Femur (tissue), 1 donor: ENCODE measurements at places on chromosomes 3 and 15.

GRCh38 chr3:124149771-124150170 lies 157.8 kb upstream of the ROPN1 start:
- peak; percentile 32 for DNase-seq

DNA sequence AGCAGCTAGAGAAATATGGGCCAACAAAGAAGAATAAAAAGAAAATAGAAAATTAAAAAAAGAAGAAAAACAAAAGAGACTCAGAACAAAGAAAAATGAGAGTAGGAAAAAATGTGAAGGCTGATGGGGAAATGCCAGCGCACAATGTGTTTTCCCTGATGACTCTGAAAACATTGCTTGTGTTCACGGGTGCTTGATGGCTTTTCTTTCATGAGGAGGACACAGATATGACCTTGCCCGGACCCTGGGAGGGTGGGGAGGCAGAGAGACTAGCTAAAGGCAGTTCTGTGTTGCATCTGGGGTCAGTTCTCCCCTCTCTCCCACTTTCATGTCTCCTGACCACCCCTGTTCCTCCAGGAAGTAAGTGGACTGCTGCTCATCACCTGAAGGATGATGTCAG lies 125.9 kb downstream of the MOBP start:
- no peak for DNase-seq

DNA sequence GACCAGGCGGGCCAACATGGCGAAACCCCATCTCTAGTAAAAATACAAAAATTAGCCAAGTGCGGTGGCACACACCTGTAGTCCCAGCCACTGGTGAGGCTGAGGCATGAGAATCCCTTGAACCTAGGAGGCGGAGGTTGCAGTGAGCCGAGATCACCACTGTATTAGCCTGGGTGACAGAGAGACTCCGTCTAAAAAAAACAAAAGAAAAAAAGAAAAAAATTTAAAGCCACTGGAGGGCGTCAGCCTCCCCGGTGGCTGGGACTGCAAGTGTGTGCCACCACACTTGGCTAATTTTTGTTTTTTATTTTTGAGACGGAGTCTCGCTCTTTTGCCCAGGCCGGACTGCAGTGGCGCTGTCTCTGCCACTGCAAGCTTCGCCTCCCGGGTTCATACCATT lies 7.9 kb downstream of the RTF1 start:
- DNase-seq = no peak

DNA sequence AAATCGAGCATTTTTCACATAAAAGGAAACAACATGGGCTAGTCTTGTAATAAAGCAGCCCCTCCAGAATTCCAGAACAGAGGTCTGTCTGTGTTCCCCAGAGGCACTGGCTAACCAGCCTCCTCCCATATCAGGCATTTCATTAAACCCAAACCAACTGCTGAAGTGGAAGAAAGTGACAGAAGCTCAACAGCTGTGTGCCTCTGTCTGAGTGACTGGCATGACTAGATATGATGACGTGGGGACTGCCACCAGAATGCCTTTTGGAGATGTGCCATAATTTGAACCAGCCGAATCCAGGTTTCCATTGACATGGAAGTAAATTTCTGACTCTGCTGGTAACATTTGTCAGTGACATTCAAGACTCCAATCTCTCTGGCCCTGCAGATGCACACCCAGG lies 8.7 kb downstream of the LIMD1 start:
- DNase-seq = no peak

GRCh38 chr15:56653107-56653506 lies 80.2 kb downstream of the ZNF280D start:
- peak; percentile 43 for DNase-seq

- DNase-seq = no peak
These were observed 60.5 kb upstream of the ADPGK start for GRCh38 chr15:72844067-72844466.

GRCh38 chr15:39920510-39921273 lies 626 bp upstream of the GPR176 start:
- peak; percentile 86 for DNase-seq

DNA sequence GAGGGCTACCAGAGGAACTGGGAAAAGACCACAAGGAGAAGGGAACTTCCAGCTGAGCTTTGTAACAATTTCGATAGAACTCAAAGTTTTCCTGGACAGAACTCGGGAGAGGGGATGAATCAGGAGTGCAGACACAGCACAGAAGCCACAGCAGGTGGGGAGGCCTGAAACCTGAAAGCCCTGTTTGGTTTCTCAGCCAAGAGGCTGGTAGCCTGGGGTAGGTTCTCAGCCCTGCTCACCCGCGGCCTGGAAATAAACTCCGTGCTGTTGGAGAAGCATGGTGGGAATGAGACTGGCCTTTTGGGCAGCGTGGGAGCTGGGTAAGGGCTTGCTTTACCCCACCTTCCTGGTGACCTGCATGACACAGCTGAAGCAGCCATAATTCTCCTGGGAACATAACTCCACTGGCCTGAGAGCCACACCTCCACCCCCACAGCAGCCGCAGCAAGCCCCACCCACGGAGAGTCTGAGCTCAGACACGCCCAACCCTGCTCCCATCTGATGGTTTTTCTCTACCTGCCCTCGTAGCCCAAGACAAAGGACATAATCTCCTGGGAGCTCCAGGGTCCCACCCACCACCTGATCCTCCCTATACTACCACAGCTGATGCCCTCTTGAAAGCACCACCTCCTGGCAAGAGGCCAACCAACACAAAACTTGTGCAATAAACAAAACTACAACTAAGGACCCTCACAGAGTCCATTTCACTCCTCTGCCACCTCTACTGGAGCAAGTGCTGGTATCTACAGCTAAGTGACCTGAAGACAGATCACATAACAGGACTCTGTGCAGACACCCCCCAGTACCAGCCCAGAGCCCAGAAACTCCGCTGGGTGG lies 52.5 kb upstream of the CHRM5 start:
- no peak for DNase-seq

GRCh38 chr3:14602006-14602803 lies 49.4 kb upstream of the CCDC174 start:
- DNase-seq = no peak

GRCh38 chr3:124558991-124559845 lies 171.0 kb upstream of the UMPS start:
- DNase-seq = peak; percentile 74

GRCh38 chr15:43251871-43252250 lies 14.9 kb downstream of the TGM5 start:
- no peak for DNase-seq

DNA sequence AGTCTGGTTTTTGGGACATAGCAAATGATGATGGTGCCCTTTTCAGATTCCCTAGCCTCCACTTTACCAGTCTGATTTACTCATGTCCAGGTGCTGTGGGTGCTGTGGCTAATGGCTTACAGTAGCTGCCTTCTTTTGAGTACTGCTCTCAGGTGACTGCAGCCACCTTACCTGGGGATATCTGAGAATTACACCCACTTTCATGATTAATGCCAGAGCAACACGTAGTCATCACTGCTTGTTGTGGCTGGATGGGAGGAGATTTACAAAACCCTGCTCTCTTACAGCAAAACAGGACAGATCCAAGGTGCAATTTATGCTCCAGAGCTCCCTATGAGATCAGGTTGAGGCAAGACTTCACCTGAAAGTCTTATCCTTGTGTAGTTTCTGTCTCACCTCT lies 150.6 kb downstream of the PDCD6IP start:
- no peak for DNase-seq

- no peak for DNase-seq
These were observed 108.3 kb upstream of the UBE2E1 start for GRCh38 chr3:23697416-23697815.

GRCh38 chr15:28096411-28096669 lies 2.8 kb downstream of the OCA2 start:
- no peak for DNase-seq

DNA sequence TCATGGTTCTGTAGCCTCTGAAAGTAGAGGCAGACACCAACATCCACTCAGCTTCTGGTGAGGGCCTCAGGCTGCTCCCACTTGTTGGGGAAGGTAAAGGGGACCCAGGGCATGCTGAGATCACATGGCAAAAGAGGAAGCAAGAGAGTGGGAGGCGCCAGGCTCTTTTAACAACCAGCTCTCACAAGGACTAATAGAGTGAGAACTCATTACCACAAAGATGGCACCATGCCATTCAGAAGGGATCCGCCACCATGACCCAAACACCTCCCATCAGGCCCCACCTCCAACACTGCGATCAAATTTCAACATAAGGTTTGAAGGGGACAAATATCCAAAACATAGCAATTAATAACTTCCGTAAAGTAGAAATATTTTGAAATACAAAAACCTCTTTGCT lies 192.3 kb downstream of the OCA2 start:
- DNase-seq = no peak

- peak; percentile 85 for DNase-seq
These were observed 59.1 kb downstream of the CORO2B start for GRCh38 chr15:68637767-68638404.

DNA sequence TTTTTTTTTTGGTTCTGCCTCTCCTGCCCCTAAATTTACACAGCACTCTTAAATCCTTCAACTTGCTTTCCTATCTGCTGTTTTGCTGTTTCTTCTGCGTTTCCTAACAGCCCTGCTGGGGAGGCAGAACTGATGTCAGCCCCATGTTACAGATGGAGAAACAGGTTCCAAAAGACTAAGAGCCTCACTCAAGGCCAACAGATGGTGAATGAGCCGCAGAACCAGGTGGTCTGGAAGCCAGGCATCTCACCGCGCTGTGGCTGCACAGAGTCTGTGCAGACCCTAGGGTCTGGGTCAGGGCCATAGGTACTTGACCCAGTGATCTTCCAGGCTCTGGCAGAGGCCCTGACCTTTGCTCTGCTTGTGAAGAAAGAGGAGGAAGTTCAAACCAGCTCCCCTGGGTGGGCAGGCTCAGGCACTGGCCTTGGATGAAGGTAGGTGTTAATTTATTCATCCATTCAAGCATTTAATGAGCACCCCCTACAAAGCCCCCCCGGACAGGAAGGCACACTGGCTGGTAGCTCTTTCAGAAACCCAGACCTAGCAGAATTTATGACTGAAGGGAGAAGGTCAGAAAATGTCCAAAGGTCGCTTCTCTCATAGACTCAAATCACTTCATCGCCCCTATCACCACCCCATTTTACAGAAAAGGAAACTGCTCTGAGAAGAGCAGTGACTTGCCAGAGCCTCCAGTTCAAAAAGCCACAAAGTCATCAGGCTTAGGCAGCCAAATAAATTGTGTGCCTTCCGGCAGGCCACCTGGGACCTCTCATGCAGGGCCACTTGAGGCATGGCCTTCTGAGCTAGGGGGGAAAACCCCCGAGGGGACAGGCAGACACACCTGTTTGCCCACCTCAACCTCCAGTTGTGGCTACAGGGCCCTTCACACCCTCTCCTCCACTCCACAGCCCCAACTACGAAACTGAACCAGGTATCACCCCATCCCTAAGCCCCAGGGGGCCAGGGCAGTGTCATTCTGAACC lies 2.7 kb downstream of the CHDH start:
- DNase-seq = no peak

GRCh38 chr15:89823836-89824606 lies 9.4 kb upstream of the ANPEP start:
- DNase-seq = no peak

DNA sequence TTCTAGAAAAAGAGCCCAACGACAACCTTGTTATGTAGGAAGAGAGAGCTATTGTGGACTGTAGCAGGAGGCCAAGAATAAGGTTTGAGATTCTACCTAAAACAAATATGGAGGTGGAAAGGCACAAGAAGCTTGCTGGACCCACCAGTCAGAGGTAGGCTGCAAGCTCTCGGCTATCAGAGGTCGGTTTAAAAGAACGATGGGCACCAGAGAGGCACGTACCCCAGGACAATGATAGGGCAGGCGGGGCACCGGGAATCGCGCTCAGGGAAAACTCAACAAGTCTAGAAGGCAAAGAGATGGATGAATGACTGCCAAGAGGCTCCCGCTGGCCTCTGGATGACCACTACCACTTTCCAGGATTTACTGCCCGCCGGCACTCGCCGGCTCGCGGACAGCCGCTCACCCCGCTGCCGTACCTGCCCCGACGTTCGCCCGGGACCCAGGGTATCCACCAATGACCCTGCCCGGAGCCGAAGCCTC lies 1.1 kb downstream of the HDGFL3 start:
- peak; percentile 53 for DNase-seq

- peak; percentile 88 for DNase-seq
These were observed 153.6 kb downstream of the TNIK start for GRCh38 chr3:171306631-171307030.

DNA sequence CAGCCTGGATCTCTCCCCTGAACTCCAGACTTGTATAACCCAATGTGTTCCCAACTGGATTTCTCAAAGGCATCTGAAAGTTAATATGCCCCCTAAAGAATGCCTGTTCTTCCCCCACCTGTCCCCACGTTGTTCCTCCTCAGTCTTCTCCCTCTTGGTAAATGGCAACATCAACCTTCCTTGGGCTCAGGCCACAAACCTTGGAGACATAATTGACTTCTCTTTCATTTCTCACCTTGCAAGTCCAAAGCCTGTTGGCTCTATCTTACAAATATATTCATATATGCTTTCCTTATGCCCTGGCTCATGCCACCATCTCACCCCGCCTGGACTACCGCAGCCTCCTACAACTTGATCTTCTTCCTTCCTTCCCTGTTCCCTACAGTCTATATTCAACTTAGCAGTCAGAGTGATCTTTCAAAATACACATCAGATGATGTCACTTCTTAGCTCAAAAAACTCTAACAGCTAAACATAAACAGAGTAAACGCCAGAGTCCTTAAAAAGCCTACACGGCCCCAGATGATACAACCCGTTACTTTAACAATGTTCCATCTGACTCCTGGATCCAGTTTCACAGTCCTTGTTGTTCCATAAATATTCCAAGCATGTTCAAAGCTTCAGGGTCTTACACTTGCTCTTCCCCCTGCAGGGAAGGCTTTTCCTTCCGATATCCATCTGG lies 66.2 kb downstream of the ETV5 start:
- DNase-seq = no peak

- DNase-seq = no peak
These were observed 102.4 kb downstream of the LRIG1 start for GRCh38 chr3:66398228-66399025.

DNA sequence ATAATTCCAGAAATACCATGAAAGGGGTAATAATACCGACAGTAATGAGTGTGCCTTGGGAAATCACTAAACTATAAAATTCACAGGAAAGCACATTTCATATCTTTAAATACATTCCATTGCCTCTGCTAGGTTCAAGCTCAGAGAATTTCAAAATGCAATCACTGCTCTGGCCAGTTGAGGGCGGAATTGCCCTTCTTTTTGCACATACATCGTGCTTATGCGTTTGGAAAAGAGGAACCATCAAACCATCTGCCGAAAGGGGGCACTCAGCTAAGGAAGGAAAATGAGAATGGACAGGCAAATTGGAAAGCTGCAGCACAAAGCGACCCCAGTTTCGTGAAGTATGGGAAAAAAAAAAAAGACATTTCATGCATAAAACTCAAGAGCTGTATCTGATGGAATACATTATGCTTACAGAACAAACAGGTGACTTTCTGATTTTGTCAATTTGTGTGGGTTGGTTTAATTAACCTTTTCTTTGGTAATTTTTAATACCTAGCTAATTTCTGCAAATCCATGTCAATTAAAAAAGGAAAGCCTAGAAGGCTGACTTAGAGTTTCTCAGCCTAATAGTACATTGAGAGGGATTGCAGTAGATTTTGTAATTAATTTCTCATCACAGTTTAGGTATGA lies 61.4 kb downstream of the TUSC7 start:
- peak; percentile 78 for DNase-seq
